ENCODE measurements at places on chromosomes 5 and 9.

- DNase-seq = no peak
Measured at GRCh38 chr5:139690064-139690802, 42.1 kb downstream of the CXXC5 start.

GRCh38 chr9:87441251-87441650 lies 56.4 kb upstream of the DAPK1 start:
- DNase-seq = no peak

DNA sequence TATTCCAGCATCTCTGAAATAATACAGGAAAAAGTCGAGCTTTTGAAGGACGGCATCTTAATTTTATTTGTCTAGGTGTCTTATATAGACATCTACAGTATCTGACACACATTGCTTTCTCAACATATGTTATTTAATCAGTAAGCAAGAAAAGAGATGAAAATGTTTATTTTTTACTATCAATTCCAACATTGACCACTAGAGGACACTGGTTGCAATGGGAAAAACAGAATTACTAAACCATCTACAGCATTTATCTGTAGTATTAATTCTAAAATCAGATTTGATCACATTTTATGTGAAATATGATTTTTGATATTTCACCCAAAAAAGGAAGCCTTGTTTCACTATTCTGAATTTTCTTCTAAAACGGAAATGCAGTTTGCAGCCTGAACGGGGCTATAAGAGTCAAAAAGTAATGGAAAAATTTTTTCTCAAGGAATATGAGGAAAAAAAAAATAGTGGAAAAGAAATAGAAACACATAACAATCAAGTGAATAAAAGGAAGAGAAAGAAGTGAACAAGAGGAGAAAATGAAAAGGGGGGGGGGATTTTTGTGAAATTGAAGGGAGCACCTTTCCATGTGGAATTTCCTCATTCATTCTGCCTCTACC lies 98.6 kb downstream of the OSTF1 start:
- no peak for DNase-seq

GRCh38 chr5:110354311-110354710 lies 372.2 kb downstream of the TMEM232 start:
- DNase-seq = no peak

DNA sequence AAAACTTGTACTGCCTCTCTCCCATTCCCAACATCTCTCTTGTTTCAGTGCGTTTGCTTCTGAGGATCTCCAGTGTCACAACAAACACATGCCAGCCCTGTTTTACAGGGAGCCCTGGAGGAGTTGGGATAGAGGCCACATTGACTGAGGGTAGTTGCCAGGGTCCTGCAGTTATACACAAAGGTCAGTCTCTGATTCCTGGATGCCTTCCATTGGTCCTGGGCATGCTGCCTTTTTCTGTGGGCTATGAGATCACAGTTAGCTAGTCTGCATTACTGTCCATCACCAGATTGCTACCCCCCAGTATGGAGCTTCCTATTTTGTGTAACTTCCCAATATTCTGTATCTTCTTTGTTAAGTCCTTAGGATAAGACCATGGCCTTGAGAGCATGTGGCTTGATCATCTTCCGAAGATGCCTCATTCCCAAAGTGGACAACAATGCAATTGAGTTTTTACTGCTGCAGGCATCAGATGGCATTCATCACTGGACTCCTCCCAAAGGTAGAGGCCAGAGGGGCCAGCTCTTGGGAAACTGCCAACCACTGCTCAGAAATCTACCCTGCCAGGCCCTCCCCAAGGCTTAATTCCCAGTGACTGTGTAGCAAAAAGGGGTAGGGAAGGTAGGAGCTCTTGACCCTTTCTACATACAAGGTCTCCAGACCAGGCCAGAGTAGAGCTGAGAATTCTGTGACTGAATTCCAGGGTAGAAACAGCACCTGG lies 9.5 kb downstream of the NUDT2 start:
- no peak for DNase-seq

GRCh38 chr5:126780165-126780827 lies 3.4 kb downstream of the LMNB1 start:
- peak; percentile 27 for DNase-seq
